ENCODE measurements at places on chromosomes 5 and 9.

DNA sequence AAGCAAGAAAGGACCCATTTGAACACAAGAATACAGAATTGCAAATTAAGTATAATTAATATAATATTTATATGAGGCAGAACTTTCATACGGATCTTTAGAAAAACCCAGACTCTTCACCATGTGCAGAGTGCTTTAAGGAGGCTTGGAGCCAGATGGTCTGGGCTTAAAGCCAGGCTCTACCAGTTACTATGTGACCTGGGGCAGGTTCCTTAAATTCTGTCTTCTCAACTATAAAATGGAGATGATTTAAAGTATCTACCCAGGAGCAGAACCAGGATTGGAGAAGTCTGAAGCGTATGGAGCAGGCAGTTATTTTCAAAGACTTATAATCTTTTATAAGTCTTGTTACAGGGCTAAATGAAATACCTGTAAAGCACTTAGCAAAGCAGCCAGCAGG lies 202.1 kb downstream of the TSSK1B start:
- no peak for DNase-seq

DNA sequence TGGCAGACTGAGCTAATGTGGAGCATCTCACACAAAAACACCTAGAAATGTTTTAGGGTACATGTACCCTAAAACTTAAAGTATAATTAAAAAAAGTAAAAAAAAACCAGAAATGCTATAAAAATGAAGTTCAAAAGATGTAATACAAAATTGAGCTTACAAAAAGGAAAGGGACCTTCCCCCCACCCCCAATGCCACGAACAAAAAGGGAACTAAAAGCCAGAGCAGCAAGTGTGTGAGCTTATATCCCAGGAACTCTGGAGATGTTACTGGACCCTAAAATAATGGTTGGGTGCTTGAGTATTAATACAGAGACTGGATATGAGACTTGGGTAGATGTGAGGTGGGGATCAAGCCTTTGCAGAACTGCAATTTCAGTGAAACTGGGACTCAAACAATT lies 11.0 kb downstream of the SPATA9 start:
- no peak for DNase-seq

DNA sequence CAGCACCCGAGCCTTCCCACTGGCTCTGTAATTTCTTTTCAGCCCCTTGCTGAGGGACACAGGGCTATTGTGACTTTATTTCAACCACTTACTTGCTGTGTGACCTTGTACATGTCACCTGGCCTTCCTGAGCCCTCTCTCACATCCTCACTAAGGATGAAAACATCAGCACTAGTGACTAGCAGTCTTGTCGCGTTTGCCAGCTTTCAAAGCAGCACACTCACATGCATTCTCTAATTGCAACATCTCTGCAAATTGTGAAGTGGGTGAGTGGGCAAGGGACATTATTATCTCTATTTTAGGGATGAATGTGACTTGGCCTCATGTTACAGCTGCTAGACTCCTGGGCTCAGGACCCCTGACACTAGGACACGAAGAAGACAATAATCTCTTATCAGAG lies 144.5 kb downstream of the SEC61B start:
- no peak for DNase-seq

DNA sequence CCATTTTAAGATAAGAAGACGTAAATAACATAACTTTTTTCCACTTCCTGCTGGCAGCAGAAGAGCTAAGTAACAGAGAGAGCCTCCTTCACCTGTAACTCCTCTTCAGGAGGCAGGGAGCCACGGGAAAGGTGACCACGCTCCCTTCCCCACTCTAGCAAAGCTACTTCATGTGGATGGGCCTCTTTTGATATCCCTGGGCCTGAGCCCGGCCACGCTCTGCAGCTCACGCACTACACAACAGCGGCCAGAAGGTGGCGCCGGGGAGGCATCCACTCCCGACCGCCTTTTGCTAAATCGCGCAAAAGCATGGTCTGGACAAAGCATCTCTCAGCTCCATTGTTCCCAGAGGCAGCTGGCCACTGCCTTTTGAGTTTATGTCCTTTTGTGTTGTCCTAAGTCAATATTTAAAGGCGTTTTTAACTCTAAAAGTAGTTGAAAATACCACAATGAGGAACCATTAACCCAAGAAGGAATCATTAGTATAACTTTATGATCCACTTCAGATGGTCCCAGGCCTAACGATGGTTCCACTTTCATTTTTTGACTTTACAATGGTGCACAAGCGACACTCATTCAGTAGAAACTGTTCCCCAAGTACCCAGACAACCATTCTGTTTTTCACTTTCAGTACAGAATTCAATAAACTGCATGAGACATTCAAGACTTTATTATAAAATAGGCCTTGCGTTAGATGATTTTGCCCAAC lies 23.6 kb downstream of the CMBL start:
- peak; percentile 56 for DNase-seq

GRCh38 chr9:126457890-126458289 lies 131.3 kb downstream of the MVB12B start:
- DNase-seq = no peak

DNA sequence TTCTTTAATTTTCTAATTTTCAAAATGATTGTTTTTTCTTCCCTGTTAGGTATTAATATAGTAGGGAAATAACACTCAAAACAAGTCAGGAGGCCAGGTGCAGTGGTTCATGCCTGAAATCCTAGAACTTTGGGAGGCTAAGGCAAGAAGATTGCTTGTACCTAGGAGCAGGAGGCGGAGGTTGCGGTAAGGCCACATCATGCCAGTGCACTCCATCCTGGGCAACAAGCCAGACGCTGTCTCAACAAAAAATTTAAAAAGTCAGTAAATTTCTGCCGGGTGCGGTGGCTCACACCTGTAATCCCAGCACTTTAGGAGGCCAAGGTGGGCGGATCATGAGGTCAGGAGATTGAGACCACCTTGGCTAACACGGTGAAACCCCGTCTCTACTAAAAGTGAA lies 10.2 kb upstream of the CDK7 start:
- no peak for DNase-seq

GRCh38 chr9:96818533-96818932 lies 35.8 kb downstream of the ZNF782 start:
- no peak for DNase-seq

- no peak for DNase-seq
Observed at GRCh38 chr9:136521537-136521936, 24.3 kb downstream of the NOTCH1 start.

DNA sequence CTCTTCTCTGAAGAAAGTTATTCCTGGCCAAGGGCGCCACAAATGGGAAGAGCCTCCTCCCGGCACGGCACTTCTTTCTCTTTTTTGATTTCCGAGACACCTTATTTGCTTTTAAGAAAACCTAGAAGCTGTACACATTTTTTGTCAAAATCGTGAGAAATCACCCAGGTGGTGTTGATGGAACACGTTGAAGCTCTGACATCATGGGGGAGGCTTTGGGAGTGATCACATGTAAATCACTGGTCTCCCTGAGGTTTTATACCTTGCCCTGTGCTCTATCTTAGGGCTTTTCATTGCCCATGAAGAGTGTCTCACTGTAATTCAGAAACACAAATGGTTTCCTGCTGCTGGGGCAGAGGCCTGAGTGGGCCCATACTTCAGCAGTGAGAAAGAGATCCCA lies 27.4 kb downstream of the SLC36A1 start:
- no peak for DNase-seq

DNA sequence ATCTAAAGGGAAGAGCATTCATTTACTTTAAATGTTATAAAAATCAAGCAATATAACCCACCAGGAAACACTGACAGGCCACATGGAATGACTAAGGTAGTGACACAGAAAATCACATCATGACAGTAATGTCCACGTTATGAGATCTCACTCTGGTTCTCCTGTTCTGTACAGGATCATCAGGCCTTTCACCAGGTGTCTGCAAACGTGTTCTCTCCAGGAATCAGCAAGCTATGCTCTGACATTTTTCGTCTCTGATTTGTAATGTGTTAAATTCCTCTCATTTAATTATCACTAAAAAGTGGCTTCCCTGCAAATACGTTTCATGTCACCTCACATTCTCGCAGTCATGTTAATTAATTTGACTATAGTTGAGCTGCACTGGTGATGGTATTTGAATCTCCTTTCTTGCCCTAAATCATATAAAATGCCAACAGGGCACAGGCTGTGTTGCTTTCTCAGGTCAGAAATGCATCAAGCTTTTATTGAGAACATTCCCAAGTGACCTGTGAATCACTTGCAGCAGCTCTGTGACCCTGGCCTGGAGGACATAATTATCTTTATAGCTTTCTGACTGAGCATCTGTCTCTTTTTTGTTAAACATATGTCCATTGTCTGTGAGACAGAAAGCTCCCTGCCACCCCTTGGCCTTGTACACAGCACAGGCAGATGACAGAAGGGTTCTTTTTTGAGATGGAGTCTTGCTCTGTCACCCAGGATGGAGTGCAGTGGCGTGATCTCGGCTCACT lies 196.2 kb downstream of the DIRAS2 start:
- DNase-seq = no peak

DNA sequence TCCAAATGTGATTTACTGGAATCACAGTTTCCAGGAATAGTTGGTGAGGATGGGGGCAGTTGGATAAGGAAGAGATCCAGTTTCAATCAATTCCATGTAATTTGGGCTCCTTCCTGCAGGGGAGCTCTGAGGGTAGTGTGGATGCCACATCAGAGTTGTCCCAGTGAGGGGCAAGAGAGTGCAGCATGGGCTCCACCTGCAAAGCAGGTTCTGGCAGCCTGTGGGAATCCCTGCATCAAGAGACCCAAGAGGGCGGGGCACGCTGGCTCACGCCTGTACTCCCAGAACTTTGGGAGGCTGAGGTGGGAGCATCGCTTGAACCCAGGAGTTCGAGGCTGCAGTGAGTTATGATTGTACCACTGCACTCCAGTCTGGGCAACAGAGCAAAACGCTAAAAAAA lies 188.5 kb downstream of the CACNA1B start:
- DNase-seq = no peak

DNA sequence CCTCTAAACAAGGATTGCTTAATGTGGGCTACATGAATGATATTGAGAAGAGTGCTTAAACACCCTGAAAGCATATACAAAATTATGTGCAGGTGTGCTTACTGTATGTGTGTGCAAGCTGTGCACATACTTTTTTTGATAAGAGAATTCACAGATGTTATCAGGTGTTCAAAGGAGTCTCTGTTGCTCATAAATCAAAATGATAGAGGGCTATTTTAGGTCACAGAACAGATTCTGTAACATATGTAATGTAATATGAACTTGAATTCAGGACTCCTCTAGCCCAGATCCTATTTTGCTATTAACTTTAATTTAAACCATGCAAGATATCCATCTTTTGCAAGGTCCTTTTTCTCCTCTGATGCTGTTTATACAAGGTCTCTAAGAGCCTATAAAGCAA lies 38.2 kb downstream of the CCDC192 start:
- no peak for DNase-seq

- no peak for DNase-seq
Observed at GRCh38 chr5:147971472-147971871, 65.1 kb upstream of the C5orf46 start.

DNA sequence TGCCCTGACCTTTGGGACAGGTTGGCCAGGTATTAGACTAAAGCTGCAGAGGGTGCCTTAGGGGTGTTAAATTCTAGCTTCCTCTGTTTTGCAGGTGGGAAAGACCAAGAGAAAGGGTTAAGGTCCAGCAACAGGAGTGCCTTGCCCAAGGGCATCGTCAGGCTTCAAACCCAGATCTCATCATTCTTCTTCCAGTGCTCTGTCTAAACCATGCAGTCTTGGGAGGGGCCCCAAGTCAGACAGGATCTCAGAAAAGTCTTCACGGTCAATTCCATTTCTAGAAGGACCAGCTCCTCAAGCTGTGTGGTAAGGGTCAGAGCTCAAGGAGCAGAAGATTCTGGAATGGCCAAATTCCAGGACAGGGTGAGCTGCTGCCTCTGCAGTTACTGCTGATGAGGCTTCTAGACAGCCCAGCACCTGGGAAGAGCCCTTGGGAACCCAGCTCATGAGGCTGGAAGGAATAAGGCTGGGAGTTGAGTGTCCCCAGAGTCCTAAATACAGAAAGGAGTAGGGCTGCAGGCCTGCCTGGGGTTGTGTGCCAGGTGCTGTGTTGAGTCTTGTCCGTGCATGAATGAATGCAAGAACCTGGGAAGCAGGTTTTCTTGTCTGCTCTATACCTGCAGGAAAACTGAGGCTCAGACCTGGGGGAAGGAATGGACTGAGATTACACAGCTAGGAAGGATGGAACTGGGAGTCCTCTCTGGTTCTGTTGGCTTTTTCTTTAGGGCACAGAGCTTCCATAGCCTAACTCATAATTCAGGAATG lies 69.3 kb downstream of the WWC1 start:
- DNase-seq = no peak

GRCh38 chr5:77430726-77431125 lies 61.4 kb downstream of the WDR41 start:
- DNase-seq = no peak

DNA sequence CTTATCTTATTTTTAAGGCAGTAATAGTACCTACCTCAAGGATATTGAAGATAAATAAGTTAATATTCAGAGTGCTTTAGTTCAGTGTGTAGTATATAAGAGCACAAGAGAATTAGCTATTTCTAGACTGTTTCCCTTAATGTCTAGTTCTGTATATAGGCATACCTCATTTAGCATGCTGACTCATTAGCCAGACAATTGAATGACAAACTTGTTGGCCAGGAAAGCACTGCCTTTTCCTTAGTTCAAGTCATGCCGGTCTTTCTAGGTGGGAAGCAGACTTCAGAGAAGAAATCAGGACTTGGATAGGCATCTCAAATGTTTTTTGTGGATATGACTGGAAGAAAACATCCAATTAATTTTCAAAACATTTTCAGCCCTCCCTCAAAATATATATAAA lies 3.2 kb upstream of the FBXO4 start:
- DNase-seq = no peak

DNA sequence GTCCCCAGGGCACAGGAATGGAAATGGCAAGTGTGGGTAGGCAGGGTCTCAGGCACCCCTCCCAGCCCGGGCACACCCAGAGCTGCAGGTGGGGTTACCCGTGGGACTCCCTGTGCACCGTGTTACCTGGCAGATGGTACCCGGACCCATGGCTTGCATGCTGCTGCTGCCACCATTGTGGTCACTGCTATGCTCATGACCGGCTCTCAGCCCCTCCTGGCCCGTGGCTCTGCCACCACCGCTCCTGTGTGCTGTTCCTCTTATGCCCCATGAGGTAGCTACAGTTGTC lies 21.7 kb upstream of the HMCN2 start:
- DNase-seq = no peak

DNA sequence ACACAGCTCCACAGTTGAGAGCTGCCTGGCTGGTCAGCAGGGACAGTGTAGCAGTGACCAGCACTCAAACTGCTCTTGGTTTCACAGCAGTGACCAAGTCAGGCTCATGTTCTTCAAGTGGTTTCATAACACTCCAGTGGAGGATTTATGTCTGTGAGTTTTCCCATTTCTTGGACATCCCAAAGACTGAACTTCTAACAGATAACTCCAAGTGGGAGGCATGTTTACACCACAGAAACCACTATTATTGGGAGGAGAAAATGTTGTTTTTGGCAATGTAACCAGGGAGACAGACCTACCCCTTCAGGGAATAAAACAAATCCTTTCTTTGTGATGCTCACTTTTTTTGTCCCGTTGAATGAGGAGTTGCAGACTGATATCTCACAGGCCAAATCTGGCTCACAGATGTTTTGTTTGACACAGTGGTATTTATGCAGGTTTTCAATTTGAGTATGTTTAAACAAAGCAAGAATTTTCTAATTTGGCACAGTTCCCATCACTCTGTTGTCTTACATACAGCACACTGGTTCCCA lies 141.5 kb downstream of the RMI1 start:
- DNase-seq = no peak

- no peak for DNase-seq
Observed at GRCh38 chr5:5665225-5666075, 243.0 kb downstream of the ICE1 start.

GRCh38 chr9:32722704-32723103 lies 60.6 kb upstream of the TMEM215 start:
- no peak for DNase-seq

- DNase-seq = no peak
Observed at GRCh38 chr9:92432350-92432749, 8.1 kb upstream of the OMD start.
